ENCODE measurements at places on chromosomes 12 and 14.
A peak's percentile ranks its signal among the peaks of the same experiment; 100 is the strongest.

DNA sequence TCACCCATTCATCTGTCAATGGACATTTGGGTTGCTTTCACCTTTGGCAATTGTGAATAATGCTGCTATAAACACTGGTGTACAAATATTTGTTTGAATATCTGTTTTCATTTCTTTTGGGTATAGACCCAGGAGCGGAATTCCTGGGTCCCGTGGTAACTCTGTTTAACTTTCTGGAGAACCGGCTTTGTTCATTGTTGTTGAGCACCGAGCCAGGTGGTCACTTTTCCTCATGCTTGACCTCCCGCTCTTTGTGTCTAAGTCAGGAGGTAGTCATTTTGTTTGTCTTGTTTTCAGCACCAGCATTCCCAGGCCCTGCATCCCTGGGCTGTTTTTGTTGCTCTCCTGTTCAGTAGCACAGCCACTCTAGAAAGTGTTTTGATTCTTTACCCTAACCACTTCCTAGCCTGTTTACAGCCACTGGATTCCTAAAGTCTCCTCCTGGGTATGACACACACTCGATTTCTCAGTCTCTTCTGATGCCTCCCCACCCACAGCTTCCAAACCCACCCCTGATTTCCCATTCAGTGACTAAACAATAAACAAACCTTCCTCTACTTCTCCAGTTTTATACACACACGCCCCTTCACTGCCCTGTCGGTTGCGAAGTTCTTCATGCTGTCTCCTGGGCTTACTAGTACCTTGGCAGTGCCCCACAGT lies 37.9 kb downstream of the B4GALNT3 start:
- DNase-seq = no peak

GRCh38 chr12:122421187-122421820 lies 1.2 kb downstream of the CLIP1 start:
- DNase-seq = no peak

DNA sequence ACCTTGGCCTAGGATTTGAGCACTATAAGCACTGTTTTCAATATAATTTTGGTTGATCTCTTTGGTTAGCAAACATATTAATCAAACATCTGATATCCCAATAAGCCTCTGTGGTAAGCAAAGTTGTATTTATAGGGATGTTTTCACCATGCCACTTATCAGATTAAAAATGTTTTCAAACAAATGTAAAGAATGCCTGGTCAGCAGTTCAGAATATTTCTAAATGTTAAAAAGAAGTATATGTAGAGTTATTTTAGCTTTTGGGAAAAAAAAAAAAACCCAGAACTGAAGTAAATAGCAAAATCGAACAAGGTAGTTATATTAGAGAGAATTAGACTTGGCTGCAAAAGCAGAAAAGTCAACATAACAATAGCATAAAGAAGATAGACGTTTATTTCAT lies 3.9 kb downstream of the NAV3 start:
- no peak for DNase-seq

DNA sequence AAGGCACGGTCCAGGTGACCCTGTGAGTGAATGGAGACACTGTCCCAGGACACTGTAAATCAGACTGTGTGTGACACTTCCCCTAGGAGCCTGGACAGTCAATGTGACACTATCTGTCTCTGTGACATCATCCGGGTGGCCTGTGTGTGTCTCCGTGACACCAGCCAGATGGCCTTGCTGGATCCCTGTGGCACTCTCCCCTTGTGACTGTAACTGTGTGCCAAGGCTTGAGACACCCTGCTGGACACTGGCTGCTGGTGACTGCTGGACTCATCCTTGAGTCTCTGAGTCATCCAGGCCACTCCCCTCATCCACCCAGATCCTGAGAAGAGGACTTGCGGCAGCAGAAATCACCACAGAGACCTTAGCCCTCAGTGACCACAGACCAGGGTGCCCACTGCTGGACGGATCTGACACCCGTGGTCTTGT lies 51.6 kb downstream of the MVK start:
- no peak for DNase-seq

DNA sequence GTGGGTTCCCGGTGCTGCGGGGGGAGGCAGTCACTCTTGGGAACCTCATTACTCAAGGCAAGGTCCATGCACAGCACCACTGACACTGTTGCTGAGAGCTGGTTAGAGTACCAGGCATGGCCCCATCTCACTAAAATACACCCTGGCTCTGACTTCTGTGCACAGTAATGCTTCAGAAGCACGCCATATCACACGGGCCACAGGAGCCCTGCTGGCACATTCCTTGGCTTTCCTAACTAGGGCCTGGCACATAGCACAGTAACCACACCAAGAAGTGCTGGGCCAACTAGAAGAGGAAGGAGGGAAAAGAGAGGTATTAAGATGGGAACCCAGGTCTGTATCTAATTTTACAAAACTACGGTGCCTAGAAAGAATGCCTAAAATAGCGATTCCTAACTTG lies 13.5 kb upstream of the RAB35 start:
- no peak for DNase-seq

GRCh38 chr14:67515386-67516079 lies 17.6 kb upstream of the PLEKHH1 start:
- no peak for DNase-seq

- DNase-seq = no peak
Observed at GRCh38 chr12:902581-902980, 46.9 kb downstream of the RAD52 start.

- DNase-seq = no peak
Observed at GRCh38 chr12:53462935-53463334, 11.0 kb downstream of the PCBP2 start.

- DNase-seq = peak; percentile 88
Observed at GRCh38 chr14:29351996-29352705, 575.5 kb downstream of the PRKD1 start.

DNA sequence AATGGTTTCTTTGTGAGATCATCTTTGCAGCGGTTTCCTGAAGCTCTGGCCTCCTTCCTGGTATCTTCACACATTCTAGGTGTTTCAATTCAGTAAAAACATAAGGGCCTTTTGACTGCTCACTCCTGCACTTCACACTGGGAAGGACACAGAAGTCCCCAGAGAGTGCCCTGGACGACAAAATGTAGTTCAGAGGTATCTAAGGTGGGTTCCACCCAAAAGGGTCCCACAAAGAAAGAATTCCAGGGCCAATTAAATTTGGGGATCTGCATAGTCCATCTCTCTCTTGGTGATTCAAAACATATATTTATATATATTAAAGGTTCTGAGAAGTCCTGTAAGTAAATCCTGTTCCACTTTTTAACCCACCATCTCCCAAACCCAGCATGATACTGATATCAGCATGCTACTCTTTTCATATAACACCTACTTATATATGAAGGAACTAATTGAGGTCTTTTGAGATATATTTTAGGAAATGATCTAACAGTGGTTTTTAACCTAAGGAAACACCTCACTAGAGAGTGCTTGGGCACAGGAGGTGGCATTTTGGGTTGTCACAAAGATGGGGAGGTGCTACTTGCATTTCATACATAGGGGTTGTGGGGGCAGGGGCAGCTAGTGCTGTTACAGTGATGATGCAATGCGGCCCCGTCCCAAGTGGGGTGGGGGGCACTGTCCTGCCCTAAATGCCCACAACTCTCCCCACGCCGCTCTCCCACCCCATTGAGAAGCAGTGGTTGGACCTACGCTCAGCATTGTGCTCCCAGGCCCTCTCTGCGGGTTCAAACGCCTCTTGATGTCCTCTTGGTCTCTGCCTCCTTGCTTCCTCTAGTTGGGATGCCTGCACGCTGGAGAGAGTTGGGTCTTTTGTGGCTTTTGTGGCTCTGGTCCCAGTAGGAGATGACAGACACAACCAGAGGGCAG lies 109.4 kb downstream of the ARF6 start:
- no peak for DNase-seq

- no peak for DNase-seq
Observed at GRCh38 chr14:93330609-93331000, 2.2 kb downstream of the BTBD7 start.

- no peak for DNase-seq
Observed at GRCh38 chr12:122939125-122939524, 27.1 kb downstream of the ABCB9 start.

DNA sequence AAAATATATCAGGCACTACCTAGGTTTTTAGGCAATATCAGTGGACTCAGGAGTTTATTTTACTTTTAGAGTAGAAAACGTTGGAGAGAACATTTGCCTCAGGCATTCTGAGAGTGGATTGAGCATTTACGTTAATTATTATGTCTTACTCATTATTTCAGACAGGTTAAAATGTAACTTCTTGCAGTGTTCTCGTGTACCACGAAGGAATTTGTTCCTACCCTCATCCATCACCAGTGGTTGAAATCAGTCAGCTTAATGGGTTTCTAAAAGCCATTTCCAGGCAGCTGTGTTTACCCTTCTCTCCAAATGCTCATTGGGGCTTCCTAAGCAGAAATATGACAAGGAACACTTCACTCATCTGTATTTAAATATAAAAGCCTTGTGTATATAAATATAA lies 9.1 kb upstream of the LDHB start:
- no peak for DNase-seq

- DNase-seq = no peak
Observed at GRCh38 chr14:54782751-54783659, 119.6 kb downstream of the GCH1 start.

GRCh38 chr12:5581019-5581418 lies 149.1 kb downstream of the NTF3 start:
- DNase-seq = no peak

GRCh38 chr12:106245767-106246166 lies 2.1 kb downstream of the CKAP4 start:
- DNase-seq = no peak

DNA sequence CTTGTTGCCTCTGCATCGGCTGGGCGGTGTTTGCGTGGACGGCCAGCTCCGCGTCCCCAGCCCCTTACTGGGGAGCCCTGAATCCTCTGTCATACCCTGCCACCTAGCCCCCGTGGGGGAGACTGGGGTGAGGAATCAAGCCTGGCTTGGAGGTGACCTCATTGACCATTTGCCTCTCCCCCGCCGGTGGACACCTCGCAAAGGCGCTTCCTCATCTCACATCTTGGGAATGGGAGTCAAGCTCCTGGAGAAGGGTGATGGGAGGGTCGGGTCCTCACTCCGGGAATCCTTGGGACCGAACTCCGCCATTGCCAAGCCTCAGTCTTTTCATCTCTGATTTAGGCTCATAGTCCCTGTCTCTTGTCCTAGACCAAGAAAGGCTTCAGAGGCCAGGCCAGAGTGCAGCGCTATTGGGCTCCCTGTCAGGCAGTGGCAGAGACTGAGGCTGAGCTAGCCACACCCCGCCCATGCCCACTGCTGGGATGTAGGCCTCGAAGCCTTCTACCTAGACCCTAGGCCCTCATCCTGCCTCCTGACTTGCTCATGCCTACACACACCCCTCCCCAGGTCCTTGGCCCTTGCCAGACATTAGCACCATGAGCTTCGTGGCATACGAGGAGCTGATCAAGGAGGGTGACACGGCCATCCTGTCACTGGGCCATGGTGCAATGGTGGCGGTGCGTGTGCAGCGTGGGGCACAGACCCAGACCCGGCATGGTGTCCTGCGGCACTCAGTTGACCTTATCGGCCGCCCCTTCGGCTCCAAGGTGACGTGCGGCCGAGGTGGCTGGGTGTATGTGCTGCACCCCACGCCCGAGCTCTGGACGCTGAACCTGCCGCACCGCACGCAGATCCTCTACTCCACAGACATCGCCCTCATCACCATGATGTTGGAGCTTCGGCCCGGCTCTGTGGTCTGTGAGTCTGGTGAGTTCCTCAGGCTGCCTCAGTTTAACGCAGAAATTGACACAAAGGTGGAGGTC lies 678 bp downstream of the TRMT61A start:
- DNase-seq = no peak

DNA sequence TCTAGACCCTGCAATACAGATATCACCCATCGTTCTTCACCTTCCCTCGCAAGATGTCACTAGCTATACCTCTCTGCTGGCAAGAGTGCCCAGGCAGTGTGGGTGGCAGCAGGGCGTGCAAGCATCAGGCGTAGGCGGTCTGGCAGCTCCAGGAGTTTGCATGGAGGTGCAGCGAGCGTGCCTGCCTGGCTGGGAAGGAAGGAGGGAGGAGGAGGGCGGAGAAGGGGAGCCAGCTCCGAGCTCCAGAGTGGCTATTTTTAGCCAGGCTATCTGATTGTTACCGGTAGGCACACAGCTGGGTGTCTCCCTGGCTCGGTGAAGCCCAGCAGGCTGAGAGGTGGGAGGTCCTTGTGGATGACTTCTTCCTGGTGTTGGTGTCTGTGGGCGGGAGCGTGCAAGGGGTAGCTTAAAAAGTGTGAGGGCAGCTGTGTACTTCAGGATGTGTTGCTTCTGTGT lies 6.2 kb downstream of the FOXJ2 start:
- DNase-seq = no peak

DNA sequence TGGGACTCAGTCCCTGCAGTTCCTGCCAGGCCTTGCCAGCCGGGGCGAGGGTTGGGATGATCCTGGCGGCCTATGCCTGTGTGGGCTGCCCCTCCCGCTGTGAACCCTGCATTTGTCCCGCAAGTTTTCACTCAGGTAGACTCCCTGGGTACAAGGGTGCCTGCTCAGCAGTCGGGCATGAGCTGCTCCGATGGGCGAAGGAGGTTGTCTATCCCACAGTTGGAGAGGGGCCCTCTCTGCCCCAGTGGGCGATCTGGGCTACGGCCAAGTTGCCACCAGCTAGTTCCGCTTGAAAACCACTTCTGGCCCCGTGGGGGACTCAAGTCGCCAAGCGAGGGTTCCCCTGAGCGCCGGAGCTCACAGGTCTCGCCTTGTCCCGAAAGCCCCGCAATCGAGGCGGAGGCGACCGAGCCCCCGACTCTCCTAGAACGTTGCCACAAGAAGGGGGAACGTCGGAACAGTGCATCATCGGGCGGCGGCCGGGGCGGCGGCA lies 365 bp upstream of the TPI1 start:
- no peak for DNase-seq

- no peak for DNase-seq
Observed at GRCh38 chr14:24713404-24713803, 79.4 kb upstream of the GZMB start.

DNA sequence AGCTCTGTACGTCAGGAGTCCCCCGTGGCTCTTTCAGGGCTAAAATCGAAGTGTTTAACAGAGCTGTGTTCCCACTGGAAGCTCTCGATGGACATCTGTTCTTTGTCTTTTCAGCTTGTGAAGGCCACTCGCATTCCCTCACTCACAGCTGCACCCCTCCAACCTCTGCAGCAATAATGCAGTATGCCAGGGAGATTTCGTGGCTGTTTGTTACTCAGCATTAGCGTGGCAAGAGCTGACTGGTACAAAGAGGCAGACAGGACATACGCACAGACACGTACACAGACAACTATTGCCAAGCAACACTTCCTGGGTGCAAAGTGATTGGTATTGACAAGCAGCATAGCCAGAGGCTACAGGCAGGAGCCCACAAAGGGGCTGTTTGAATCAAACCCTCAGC lies 11.8 kb upstream of the FBXO21 start:
- no peak for DNase-seq

GRCh38 chr12:27550653-27550975 lies 26.6 kb downstream of the PPFIBP1 start:
- no peak for DNase-seq

DNA sequence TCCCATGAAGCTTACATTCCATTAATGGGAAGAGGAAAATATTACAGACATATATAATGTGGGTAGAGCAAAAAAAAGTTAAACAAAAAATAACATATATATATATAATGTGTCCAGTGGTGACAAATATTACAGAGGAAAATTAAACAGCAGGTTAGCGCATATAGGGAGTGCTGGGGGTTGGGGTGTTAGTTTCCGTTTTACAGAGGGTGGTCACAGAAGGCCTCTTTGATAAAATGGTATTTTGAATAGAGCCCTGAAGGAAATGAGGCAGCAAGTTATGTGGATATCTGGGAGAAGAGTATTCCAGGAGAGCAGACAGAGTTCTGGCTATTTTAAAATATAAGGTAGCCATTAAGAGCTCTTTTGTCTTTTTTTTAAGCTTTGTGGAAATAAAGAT lies 73.2 kb downstream of the DCAF5 start:
- no peak for DNase-seq
